Activated T-cell treated with anti-CD3 and anti-CD28 coated beads, Interleukin-2, amount 50 U/mL, for 1 hour (primary cell): ENCODE measurements at places on chromosomes 5 and 9.

GRCh38 chr5:72543365-72543764 is 36.2 kb upstream of the ZNF366 start:
- no peak for DNase-seq

DNA sequence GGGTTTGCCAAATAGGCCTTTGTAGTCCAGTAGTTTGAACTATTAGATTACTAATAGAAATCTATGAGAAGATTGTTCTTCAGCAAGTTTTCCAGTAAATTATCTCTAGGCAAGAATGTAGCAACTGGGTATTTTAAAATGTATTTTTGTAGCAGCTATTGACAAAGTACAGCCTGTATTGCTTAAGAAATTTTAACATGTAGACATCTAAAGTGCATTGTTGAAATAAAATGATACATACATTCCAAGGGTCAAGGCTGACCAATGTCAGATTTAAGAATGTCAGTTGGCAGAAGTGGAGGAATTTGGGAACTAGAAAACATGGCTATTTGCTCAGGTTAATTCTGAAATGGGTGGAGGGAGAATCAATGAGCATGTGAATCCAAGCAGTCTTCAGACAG is 57.5 kb upstream of the ZSWIM6 start:
- DNase-seq: no peak

DNA sequence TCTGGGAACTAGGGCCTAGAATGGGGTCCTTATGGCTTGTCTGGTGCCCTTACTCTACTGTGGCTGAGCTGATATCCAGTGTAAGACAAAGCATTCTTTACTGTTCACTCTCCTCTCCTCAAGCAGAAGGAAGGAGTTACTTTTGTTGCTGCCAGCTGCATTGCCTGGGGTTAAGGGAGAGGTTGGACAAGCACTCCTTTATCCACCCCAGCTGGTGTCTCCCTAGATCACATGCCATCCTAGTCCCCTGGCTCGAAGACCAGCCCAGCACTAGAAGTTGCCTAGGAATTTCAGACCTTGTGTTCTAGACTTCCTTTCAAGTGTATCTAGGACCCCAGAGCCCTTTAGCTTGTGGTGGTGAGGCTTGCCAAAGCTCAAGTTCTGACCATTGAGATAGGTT is 1051.5 kb upstream of the C9orf72 start:
- DNase-seq: no peak

DNA sequence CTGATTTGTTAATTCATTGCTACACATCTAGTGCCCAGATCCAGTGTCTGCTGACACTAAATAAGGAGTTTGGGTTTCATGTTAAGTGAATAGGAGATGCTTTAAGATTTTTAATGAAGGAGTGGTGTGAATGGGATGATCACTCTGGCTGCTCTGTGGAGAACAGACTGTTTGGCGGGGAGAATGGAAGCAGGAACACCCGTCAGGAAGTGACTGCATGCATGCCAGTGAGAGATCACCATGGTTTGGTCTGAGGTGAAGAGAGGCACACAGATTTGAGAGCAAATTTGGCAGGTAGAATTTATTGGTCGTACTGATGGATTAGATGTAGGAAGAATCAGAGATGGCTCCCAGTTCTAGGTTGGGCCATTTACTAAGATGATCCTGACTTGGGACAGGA is 19.8 kb downstream of the ATP6V0E1 start:
- DNase-seq: no peak

GRCh38 chr9:84850830-84851392 is 181.4 kb downstream of the NTRK2 start:
- no peak for DNase-seq

- DNase-seq: no peak
Measured at GRCh38 chr5:157502143-157502647, 42.2 kb downstream of the NIPAL4 start.

- no peak for DNase-seq
Measured at GRCh38 chr5:78215972-78216371, 78.5 kb downstream of the AP3B1 start.
